ENCODE measurements at places on chromosomes 12 and 14.

DNA sequence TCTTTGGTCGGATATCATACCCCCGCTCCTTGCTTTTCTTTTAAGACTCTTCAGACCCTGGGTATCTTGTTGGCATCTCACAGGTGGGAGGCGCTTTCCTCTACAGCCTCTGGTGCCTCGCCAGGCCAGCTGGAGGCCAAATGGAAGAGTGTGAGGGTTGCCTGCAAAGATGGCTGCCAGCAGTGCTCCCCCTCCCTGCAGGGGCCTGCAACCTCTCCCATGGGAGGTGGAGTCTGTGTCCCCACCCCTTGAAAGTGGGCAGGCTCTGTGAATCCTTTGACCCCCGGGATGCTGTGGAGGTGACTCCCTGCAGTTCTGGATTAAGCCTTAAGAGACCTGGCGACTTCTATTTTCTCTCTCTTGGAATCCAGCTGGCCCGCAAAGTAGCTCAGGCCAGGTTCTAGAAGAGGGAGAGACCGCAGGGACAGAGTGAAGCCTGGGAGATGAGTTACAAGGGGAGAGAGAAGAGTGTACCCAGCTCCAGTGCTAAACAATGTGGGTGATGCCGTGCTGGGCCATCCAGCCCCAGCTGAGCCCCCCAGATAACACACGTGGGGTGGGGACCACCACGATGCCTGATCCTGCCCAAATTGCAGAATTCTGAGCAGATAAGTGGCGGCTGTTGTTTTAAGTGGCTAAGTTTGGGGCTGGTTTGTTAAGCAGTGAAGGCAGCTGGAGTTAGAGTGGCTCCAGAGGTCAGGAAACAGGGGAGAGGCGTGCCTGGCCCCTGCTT lies 37.9 kb upstream of the NCOR2 start:
- DNase-seq: no peak

- DNase-seq: no peak
Measured at GRCh38 chr12:101181776-101182175, 28.3 kb downstream of the SLC5A8 start.

DNA sequence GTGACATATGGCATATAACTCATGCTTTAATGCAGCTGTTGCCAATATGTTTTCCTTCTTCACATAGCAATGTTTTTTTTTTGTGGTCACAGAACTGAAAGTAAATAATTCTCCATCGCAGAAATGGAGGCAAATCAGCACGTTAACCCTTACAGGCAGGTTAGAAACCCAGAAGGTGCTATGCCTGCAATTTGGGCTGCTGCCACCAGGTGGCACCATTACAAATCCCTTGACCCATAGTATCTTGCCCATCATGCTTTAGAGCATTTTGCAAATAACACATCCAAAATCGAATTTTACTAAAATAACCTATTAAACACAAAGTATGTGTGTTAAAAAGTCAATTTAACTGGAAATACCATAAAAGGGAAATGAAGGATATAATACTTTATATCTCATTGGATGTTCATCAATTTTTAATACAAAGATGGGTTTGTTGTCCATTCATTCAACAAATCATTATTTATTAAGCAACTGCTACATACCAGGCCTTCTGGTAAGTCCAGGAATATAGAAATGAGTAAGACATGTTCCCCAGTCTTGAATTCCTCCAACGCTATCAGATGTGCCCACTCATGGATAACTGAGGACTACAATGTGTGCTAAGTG lies 340.1 kb downstream of the GLT1D1 start:
- DNase-seq: peak; percentile 32

DNA sequence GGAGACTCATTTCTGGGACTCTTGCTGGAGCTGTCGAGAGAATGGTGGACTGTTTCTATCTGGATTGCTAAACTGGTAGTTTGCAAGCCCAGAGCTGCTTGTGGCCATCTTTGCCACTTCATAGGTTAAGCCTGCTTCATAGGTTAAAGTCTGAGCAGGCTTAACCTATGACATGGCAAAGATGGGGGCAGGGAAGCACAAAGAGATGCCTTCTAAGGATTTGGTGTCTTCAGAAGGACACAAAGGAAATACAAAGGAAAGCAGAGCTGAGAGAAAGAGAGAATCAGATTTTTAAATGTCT lies 78.4 kb upstream of the MAX start:
- no peak for DNase-seq

- DNase-seq: no peak
Measured at GRCh38 chr12:55972911-55973598, 823 bp upstream of the RAB5B start.

DNA sequence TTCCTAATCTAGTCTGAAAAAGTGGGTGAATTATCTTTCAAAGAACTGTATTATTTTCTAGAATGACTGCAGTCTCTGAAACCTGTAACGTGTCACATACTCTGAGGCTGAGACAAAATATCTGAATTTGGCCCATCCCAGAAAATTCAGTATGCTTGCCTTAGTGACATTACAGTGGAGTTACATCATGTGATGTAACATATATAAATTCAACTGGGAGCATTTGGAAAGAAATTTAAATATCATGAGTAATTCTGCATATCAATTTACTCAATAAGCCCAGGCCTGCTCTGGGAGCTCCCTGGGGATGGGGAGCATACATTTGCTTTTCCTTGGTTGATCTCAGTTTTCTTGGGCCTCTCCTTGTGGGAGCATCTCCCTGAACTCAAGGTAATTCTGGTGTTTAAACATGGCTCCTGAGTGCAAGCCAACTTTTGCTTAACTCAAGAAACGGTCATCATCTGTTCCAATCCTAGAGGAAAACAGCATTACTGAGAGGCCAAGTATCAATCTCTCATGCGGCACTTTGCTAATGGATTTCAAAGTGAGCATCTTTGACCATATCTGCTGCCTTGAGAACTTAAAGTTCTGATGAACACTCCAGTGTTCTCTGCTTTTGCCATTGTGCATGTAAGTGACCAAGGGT lies 54.4 kb downstream of the AKAP6 start:
- no peak for DNase-seq

DNA sequence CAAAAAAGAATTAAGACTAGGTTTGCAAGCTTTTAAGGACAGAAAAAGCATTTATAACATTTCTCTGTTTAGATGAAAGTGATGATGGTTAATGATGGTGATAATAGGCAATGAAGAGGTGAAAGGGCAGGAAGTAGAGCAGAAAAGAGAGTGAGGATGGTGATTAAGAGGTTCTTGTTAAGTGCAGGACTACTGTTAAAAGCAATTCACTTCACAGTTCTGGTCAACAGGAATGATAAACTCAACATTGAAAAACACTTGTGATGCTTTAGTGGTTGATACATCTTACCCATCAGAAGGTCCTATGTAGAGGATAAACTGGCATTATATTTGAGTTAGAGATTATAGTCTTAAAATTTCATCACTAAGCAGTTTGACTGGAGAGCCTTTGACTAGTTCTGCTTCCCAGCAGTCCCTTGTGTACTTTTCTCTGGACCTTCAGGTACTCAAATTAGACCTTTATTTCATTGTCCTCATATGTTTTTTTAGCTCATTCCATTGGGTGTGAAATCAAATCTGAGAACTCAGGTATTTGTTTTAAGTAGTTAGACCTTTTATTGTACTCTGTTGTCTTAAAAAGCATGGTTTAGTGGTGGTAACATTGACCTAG lies 10.9 kb downstream of the RAP1B start:
- no peak for DNase-seq

GRCh38 chr14:30648471-30648870 lies 26.4 kb downstream of the SCFD1 start:
- DNase-seq: no peak

DNA sequence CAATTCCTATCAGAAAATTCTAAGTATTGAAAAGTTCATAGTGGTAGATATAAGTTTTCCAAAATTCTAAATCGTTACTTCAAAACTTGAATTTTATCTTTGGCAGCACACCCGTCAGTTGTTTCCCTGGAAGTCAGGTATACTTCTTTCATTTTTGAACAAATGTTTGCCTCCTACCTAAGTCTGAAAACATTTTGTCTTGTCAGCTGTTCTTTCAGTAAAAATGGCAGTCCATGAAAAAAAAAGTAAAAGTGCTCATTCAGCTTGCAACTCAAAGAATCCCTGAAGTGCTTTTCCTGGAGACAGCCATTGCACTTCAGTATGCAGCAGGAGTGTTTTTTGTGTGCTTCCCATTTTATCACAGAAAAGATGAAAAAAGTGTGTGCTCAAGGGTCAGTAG lies 130.1 kb upstream of the NEDD1 start:
- no peak for DNase-seq

- DNase-seq: peak; percentile 25
Measured at GRCh38 chr12:89040146-89040964, 311.9 kb downstream of the DUSP6 start.

DNA sequence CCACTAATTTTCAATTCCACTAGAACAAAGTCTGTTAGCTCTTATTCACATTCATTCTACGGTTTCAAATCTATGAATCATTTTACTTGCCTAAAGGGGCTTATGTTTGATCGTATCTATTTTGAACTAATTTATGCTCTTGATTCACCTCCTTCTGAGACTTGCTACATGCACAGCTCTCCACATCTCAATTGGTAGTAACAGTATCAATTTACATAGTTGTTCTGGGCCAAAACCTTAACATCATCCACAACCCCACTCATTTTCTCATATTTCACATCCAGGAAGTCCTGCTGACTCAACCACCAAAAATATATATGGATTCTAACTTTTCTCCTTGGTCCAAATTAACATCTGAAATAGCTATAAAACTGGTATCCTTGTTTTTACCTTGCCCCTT lies 208.6 kb downstream of the RASSF9 start:
- no peak for DNase-seq

- no peak for DNase-seq
Measured at GRCh38 chr14:96904201-96904600, 107.0 kb downstream of the VRK1 start.

- no peak for DNase-seq
Measured at GRCh38 chr12:123971449-123971769, 1.2 kb downstream of the CCDC92 start.
